ENCODE measurements at places on chromosomes 2 and 18.

GRCh38 chr2:216043949-216044348 lies 30.6 kb upstream of the MREG start:
- no peak for DNase-seq

DNA sequence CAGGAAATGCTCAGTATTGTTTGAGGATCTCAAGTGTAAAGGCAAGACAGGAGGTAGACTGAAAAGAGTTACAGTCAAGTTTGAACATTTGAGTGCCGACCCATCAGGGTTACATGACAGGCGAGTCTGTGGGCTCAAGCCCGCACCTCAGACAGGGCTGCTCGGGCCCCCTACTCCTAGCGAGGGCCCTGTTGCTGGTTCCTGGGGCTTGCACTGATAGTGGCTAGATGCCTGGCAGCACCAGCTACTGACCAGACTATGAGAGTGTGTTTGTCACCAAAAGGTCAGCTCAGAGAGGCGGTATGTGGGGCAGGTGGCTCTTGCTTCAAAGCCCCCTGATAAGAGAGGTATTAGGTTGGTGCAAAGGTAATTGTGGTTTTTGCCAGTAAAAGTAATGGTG lies 35.6 kb upstream of the CYP27C1 start:
- no peak for DNase-seq

- no peak for DNase-seq
Measured at GRCh38 chr2:142750858-142751257, 126.6 kb upstream of the KYNU start.

- DNase-seq = no peak
Measured at GRCh38 chr2:42372474-42373200, 11.6 kb upstream of the COX7A2L start.

DNA sequence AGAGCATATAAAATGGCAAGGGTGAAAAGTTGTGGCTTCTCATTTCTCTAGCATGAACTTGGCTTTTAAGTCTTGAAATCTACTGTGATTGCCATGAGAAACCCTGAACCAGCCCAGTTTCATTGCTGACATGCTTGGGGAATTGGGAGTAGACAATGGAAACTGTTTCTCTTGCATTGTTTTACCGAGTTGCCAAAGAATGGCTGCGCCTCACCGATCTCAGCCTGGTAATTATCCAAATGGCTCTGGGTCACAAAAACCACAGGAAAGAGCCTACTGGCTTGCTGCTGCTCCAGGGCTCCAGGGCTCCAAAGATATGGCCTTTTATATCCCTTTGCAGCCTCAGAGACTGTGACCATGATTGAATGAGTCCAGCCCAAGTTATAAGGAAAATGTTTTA lies 310.4 kb upstream of the NT5C1B start:
- DNase-seq = no peak

GRCh38 chr2:217959723-217960122 lies 43.1 kb downstream of the TNS1 start:
- no peak for DNase-seq

DNA sequence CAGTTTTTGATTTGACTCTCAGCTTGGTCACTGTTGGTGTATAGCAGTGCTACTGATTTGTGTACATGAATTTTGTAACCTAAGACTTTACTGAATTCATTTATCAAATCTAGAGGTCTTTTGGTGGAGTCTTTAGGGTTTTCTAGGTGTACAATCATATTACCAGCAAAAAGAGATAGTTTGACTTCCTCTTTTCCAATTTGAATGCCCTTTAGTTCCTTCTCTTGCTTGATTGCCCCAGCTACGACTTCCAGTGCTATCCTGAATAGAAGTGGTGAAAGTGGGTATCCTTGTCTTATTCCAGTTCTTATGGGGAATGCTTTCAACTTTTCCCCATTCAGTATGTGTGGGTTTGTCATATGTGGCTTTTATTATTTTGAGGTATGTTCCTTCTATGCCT lies 312.9 kb upstream of the REV1 start:
- DNase-seq = no peak

All from activated T-helper 9 cell treated with anti-CD3 and anti-CD28 coated beads, Interleukin-2, amount 50 U/mL, for 16 hours (primary cell).